ENCODE measurements at places on chromosomes 1 and 21. TPM values are rescaled to one million over a fixed set of nuclear protein-coding genes. Genes with fewer than 3 reads are reported as not detected.

- peak; percentile 47 for DNase-seq
Observed at GRCh38 chr1:29238620-29239002, 2.3 kb downstream of the PTPRU start.

DNA sequence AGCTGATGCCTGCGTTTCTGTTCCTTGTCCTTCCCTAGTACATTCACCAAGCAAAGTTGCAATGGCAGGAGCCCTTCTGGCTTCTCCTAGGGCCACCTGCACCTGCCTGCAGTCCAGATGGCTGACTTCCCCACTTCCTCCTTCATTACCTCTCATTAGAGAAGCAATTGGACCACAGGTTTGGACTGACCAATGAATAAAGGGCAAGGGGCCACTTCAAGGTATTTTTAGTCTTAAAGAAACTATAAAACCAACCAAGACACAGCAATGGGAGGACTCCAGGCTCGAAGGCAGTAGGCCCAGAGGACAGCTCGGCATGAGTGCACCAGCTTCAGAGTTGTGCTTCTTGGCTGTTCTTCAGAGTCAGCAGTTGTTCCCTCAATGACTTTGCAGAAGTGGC, 60.8 kb upstream of the ROR1 start:
- DNase-seq: no peak

TMEM61 gene
- total RNA-seq: 2.0 TPM

GRCh38 chr1:93461236-93461635, 13.3 kb downstream of the FNBP1L start:
- peak; percentile 32 for DNase-seq

DNA sequence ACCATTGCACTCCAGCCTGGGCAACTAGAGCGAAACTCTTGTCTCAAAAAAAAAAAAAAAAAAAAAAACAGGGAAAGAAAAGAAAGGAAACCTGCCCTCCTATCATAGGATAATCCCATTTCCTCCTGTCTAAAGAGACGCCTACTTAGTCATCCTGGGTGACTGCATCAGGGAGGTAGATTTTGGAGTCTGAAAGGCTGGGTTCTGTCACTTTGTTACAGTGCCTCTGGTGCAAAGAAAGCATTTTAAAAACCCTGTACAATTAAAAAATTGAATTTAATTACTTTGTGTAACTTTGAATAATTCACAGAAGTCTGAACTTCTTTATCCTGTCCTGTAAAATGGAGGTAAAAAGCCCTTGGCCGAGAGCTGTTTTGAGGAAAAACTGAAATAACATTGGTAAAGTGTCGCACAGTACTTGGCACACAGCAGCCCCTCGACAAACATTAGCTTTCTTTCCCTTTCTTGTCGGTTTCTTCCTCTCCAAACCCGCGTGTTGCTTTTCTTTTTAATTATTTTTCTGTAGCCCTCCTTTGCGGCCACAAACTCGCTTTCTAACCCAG, 657 bp upstream of the HDAC1 start:
- DNase-seq: no peak

GRCh38 chr1:214603819-214604252, 841 bp downstream of the CENPF start:
- peak; percentile 26 for DNase-seq

GRCh38 chr1:102595106-102595505, 513.2 kb downstream of the COL11A1 start:
- no peak for DNase-seq

DNA sequence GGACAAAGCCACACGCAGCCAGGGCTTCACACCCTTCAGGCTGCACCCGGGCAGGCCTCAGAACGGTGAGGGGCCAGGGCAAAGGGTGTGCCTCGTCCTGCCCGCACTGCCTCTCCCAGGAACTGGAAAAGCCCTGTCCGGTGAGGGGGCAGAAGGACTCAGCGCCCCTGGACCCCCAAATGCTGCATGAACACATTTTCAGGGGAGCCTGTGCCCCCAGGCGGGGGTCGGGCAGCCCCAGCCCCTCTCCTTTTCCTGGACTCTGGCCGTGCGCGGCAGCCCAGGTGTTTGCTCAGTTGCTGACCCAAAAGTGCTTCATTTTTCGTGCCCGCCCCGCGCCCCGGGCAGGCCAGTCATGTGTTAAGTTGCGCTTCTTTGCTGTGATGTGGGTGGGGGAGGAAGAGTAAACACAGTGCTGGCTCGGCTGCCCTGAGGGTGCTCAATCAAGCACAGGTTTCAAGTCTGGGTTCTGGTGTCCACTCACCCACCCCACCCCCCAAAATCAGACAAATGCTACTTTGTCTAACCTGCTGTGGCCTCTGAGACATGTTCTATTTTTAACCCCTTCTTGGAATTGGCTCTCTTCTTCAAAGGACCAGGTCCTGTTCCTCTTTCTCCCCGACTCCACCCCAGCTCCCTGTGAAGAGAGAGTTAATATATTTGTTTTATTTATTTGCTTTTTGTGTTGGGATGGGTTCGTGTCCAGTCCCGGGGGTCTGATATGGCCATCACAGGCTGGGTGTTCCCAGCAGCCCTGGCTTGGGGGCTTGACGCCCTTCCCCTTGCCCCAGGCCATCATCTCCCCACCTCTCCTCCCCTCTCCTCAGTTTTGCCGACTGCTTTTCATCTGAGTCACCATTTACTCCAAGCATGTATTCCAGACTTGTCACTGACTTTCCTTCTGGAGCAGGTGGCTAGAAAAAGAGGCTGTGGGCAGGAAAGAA, 8.1 kb downstream of the PSRC1 start:
- DNase-seq: no peak

ILDR2 gene
- 2.4 TPM for total RNA-seq

RAB7B gene
- total RNA-seq: not detected

CASZ1 gene
- total RNA-seq: 6.7 TPM

GRCh38 chr1:182984621-182985020, 31.7 kb upstream of the SHCBP1L start:
- DNase-seq: no peak

DNA sequence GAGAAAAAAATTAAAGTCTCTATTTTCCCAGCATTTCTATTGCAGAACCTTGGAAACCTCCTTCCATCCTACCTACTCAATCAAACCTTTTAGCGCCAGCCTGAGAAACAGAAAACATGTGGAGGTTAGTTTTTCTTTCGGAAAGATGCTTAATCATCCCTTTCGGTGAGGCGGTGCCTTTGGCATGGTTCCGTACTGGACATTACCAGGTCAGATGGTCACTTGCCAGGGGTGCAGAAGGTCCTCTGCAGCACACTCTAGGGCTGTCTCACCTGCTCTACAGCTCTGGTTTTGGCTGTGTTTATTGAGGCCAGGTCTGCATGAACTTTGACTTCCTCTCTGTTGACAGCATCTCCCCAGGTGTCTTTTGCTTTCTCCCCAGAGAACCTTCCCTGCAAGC, 121.5 kb downstream of the PLD5 start:
- DNase-seq: no peak

IKBKE gene
- 11.1 TPM for total RNA-seq

GRCh38 chr1:180779584-180779983, 133.1 kb upstream of the KIAA1614 start:
- no peak for DNase-seq

EPHA2 gene
- 51.2 TPM for total RNA-seq

DNA sequence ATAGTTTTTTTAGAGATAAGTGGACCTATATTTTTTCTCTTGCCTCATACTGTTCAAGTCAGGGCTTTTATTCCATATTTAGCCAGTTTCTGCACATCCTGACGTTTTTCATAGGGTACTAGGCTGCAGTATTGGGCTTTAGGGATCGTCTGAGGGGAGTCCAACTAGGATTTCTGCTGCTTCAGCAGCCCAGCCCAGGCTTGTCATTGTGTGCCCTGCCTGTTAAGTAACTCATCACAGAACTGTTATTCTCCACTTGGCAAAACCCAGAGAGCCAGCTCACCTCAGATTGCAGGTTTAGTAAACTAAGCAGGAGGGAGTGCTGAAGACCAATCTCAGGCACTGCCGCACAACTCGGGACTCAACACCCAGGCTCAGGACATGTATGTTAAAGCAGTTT, 2.8 kb downstream of the GALNT2 start:
- DNase-seq: no peak

- DNase-seq: no peak
Observed at GRCh38 chr1:185603158-185603557, 131.0 kb upstream of the HMCN1 start.

GRCh38 chr1:111639602-111640198, 20.1 kb downstream of the RAP1A start:
- no peak for DNase-seq

YOD1 gene
- total RNA-seq: 19.7 TPM

DNA sequence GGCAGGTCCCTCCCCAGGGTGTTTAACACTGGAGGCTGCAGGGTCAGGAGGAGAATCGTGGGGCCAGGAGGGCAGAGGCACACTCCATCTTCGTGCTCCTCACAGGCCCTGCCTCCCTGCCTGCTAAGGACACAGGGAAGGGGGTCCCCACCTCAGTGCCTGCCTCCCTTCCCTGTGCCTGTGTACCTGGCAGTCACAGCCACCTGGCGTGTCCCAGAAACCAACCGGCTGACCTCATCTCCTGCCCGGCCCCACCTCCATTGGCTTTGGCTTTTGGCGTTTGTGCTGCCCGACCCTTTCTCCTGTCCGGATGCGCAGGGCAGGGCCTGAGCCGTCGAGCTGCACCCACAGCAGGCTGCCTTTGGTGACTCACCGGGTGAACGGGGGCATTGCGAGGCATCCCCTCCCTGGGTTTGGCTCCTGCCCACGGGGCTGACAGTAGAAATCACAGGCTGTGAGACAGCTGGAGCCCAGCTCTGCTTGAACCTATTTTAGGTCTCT, 623 bp upstream of the BGLAP start:
- no peak for DNase-seq

DNA sequence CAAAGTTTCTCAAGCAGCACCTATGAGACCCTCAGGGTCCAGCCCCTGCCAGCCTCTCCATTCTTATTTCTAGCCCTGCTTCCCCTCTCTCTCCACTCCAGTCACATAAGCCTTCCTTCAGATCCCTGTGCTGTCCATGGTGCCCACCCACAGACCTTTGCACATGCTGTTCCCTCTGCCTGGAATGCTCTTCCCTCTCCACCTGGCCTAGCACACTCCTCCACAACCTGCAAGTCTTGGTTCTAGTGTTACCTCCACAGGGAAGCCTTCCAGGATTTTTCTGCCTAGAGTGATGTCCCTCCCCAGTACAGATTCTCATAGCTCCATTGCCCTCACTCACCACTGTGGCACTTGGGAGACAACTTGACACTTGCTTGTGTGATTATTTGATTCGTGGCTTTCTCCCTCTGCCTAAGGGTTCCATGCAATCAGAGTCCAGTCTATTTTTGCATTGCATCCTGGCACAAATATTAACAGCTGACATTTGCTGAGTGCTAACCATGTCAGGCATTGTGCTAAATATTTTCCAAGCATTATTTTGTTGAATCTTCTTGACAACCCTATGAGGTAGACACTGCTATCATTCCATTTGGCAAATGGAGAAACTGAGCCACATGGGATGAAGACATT, 127.3 kb downstream of the SYF2 start:
- DNase-seq: no peak

FMO4 gene
- total RNA-seq: 1.0 TPM

C4BPB gene
- total RNA-seq: not detected

GJA8 gene
- not detected for total RNA-seq

CD53 gene
- 0.93 TPM for total RNA-seq

- no peak for DNase-seq
Observed at GRCh38 chr21:31382060-31382459, 38.0 kb upstream of the TIAM1 start.
